ENCODE measurements at places on chromosomes 2 and 18.
A peak's percentile ranks its signal among the peaks of the same experiment; 100 is the strongest.

DNA sequence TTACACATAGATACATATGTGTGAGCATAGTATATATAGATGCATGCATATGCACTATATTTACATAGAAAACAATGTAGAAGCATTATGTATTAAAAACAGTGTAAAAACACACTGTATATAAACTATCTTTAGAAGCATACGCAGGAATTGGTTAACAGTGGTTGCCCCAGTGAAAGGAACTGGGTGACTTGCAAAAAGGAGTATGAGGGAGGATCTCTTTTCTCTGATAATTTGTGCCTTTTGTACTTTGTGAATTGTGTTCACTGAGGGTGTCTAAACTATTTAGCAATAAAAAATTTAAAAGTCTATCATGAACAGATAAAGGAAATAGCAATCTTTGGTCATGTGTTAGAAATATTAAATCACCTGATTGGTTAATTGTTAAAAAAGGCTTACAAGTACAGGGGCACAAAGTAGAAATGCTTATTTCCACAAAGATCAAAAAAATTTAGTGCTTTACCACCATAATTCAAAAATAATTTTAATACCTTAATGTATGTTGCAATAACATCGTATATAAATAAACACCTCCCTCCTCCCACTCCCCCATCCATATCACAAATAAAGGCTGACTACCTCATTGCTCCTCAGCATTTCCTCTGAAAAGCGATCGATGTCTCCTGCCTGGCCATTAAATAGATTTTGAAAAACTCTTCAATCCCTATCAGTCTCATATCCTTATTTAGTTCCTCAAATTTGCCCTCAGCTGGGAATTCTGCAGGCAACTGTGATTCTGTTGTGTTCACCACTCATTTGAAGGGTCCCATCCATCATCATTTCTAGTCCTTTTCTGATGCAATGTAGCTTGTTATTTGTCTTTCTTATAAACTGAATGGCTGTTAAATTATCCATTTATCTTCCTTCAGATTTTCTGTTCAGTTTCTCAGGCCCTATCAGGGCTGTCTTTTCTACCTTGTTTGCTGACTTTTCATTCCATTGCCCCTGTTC is 257.3 kb downstream of the AGPS start:
- H3K36me3 ChIP-seq: no peaks in the 10 kb centered on the region
- DNase-seq: no peak

GRCh38 chr2:162233197-162233596 is 10.0 kb downstream of the FAP start:
- H3K4me1 ChIP-seq: no peaks in the 10 kb centered on the region
- no peak overlapping the region for H3K4me3 ChIP-seq
- peaks cover 2% of the 10 kb centered on the region for H3K27me3 ChIP-seq
- no peak overlapping the region for H3K27ac ChIP-seq

- H3K27ac ChIP-seq: no peak overlapping the region
- no peaks in the 10 kb centered on the region for H3K27me3 ChIP-seq
- H3K4me3 ChIP-seq: no peak overlapping the region
- H3K36me3 ChIP-seq: no peaks in the 10 kb centered on the region
- DNase-seq: no peak
Measured at GRCh38 chr2:168854651-168855050, 35.6 kb downstream of the SPC25 start.

DNA sequence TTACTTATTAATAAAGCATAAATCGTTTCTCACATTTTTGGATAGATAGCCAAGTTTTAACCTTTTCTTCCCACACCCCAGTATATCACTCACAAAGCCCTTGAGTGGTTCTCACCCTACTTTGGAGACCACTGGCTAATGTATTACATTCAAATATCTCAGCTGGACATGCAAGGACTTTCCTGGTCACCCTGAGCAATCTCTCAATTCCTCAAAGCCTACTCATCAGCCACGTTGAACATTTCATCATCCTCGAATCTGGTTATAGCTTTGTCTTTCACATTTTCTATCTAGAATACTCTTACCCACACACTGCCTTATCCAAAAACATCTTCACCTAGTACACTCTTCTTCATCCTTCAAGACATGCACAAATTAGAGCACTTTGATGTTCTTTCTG is 71.1 kb upstream of the MAPRE2 start:
- no peak for DNase-seq
- H3K27ac ChIP-seq: no peak overlapping the region
- no peaks in the 10 kb centered on the region for H3K36me3 ChIP-seq
- H3K27me3 ChIP-seq: peaks cover 19% of the 10 kb centered on the region
- H3K4me3 ChIP-seq: no peak overlapping the region
- peaks cover 3% of the 10 kb centered on the region for H3K4me1 ChIP-seq

DNA sequence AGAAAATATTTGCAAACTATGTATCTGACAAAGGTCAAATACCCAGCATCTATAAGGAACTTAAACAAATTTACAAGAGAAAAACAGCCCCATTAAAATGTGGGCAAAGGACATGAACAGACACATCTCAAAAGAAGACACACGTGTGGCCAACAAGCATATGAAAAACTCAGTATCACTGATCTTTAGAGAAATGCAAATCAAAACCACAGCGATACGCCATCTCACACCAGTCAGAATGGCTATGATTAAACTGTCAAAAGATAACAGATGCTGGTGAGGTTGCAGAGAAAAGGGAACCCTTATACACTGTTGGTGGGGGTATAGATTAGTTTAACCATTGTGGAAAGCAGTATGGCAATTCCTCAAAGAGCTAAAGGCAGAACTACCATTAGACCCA is 64.3 kb upstream of the RBMS1 start:
- H3K4me1 ChIP-seq: no peaks in the 10 kb centered on the region
- no peaks in the 10 kb centered on the region for H3K36me3 ChIP-seq
- DNase-seq: no peak
- H3K27ac ChIP-seq: no peak overlapping the region

DNA sequence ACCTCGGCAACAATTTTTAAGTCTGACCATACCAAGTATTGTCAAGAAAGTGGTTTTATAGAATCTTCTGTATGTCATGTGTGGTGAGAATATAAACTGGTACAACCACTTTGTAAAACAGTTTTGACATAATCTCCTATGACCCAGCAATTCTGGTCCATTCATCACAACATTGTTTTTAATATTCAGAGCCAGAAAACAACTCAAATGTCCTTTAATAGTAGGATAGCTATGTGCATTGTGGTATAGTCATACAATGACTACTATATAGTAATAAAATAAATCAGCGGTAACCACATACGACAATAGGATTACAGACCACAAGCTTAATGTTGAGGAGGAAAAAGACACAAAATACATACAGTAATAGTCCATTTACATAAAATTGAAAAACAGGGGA is 175.2 kb upstream of the SPATS2L start:
- no peak overlapping the region for H3K4me3 ChIP-seq
- peaks cover 5% of the 10 kb centered on the region for H3K27me3 ChIP-seq
- no peaks in the 10 kb centered on the region for H3K36me3 ChIP-seq
- H3K4me1 ChIP-seq: no peaks in the 10 kb centered on the region

- no peak for DNase-seq
- peaks cover 20% of the 10 kb centered on the region for H3K4me1 ChIP-seq
- H3K4me3 ChIP-seq: no peak overlapping the region
- H3K36me3 ChIP-seq: peaks cover 7% of the 10 kb centered on the region
- no peak overlapping the region for H3K27ac ChIP-seq
Measured at GRCh38 chr2:181675254-181675653, 5.1 kb downstream of the NEUROD1 start.

GRCh38 chr2:230811508-230811907 is 53.2 kb upstream of the ITM2C start:
- DNase-seq: no peak
- no peak overlapping the region for H3K4me3 ChIP-seq
- H3K36me3 ChIP-seq: peaks cover 14% of the 10 kb centered on the region
- H3K27me3 ChIP-seq: no peaks in the 10 kb centered on the region
- peaks cover 4% of the 10 kb centered on the region for H3K4me1 ChIP-seq
- H3K27ac ChIP-seq: peak overlapping the region; percentile 71

DNA sequence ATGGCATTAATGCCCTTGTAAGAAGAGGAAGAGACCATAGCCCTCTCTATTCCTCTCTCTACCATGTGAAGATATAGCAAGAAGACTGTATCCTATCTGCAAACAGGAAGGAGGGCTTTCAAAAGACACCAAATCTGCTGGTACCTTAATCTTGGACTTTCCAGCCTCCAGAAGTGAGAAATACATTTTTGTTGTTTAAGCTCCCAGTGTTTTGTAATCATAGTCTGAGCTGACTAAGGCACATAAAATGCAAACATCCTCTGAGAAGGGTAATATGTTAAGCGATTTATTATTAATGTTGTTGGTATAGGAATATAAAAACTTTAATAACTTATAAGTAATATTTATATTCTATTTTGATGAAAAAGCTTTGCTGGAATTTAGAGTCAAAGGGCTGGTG is 559.8 kb downstream of the SUCLG1 start:
- H3K4me1 ChIP-seq: no peaks in the 10 kb centered on the region
- H3K27ac ChIP-seq: no peak overlapping the region
- no peaks in the 10 kb centered on the region for H3K36me3 ChIP-seq

DNA sequence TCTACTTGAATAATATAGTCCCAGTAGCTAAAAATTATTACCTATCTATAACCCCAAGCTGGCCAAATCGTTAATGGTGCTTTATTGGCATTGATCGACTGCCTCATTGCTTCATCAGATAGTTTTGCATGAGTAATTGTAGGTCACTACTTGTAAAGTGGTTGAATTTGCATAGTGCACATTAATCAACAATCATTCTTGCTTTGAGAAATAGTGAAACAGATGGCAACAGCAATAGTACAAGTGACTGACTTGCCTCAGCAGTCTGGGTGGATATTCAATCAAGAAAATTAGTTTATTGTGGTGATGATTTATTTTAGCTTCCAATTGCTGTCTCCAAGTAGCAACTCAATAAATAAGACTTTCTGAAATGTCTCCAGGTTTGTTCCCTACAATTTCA is 117.8 kb upstream of the NRXN1 start:
- H3K36me3 ChIP-seq: no peaks in the 10 kb centered on the region
- H3K4me3 ChIP-seq: no peak overlapping the region
- H3K4me1 ChIP-seq: no peaks in the 10 kb centered on the region
- no peaks in the 10 kb centered on the region for H3K27me3 ChIP-seq
- H3K27ac ChIP-seq: no peak overlapping the region

GRCh38 chr18:80033181-80034067 is 810 bp upstream of the RBFA start:
- H3K27ac ChIP-seq: peak overlapping the region; percentile 92
- H3K36me3 ChIP-seq: peaks cover 16% of the 10 kb centered on the region
- H3K4me3 ChIP-seq: peak overlapping the region; percentile 85
- H3K4me1 ChIP-seq: peaks cover 22% of the 10 kb centered on the region
- no peaks in the 10 kb centered on the region for H3K27me3 ChIP-seq
- DNase-seq: peak; percentile 86

- H3K36me3 ChIP-seq: peaks cover 1% of the 10 kb centered on the region
- no peak overlapping the region for H3K27ac ChIP-seq
- peaks cover 4% of the 10 kb centered on the region for H3K4me1 ChIP-seq
- H3K4me3 ChIP-seq: no peak overlapping the region
- no peak for DNase-seq
Measured at GRCh38 chr2:39858677-39859076, 79.6 kb upstream of the THUMPD2 start.

DNA sequence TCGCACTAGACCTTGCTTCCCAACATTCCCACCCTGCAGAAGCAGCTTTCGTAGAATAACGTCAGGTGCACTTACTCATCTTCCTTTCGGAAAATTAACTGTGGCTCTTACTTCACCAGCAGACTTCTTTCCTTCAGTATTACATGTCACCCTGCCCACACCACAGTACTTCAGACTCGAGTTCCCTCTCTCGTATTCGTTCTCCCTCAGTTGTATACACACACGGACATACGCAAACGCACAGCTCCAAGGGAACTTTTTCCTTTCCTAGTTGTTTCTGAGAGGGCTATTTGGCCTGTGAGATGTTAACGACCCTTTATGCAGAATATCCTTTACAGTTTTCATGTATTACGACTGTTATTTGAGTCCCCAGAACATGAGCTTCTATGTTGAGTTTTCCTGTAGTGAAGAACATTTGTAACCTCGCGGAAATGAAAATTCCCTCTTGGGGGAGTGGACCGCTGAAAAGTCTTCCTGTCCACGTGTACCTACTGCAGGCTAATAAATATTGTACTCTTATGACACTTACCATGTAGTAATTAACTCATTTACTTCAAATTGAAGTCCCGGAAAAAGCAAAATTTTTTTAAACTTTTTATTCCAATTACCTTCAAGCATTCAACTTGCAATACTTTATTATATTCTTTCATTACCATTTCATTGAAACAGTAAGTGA is 908 bp downstream of the ERLEC1 start:
- H3K4me1 ChIP-seq: peaks cover 24% of the 10 kb centered on the region
- H3K4me3 ChIP-seq: peak overlapping the region; percentile 99
- no peaks in the 10 kb centered on the region for H3K27me3 ChIP-seq
- H3K27ac ChIP-seq: peak overlapping the region; percentile 95
- peaks cover 4% of the 10 kb centered on the region for H3K36me3 ChIP-seq
- DNase-seq: no peak

GRCh38 chr18:28126768-28127167 is 50.2 kb downstream of the CDH2 start:
- no peaks in the 10 kb centered on the region for H3K27me3 ChIP-seq
- no peak overlapping the region for H3K4me3 ChIP-seq
- DNase-seq: no peak
- H3K27ac ChIP-seq: no peak overlapping the region
- H3K4me1 ChIP-seq: no peaks in the 10 kb centered on the region
- no peaks in the 10 kb centered on the region for H3K36me3 ChIP-seq

- no peak for DNase-seq
- H3K4me1 ChIP-seq: no peaks in the 10 kb centered on the region
- H3K4me3 ChIP-seq: no peak overlapping the region
- no peak overlapping the region for H3K27ac ChIP-seq
- H3K27me3 ChIP-seq: peaks cover 10% of the 10 kb centered on the region
Measured at GRCh38 chr2:130954873-130955272, 118.2 kb downstream of the ARHGEF4 start.

DNA sequence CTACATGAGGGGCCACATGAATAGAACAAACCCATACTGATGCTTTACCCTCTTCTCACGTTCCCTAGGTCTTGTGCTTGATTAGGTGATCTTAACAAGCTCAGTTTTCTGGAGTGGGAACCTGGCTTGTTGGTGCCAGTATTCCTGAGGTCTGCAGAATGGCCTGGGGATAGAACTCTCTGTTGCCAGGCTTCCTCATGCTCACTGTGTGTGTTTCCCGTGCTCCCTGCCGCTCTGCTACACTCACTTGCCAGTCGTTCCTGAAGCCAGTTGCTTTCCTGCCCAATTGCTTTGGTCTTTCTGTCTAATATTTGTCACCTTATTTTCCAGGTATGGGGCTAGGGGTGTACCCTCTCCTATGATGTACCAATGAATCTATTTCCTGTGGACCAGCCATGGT is 2111.5 kb upstream of the PIK3C3 start:
- H3K27me3 ChIP-seq: no peaks in the 10 kb centered on the region
- no peak overlapping the region for H3K27ac ChIP-seq
- no peak for DNase-seq
- no peaks in the 10 kb centered on the region for H3K36me3 ChIP-seq

DNA sequence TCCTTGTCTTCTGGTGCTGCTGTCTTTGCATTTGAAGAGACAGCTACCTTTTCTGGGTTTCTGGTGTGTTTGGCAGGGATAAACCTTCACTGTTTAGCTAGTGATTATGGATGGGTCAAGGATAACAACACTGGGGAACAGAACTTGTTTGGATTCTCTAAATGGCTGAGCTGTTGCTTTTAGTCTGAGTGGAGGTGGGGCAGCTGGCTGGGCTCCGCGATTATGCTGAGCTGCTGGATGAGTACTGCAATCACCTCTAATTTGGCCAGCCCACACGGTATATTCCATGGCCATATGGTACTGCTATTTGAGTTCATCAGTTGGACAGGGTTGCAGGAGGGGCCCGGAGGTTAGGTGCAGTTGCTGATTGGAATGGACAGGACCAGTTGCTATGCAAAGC is 361.6 kb upstream of the TFPI start:
- H3K27ac ChIP-seq: no peak overlapping the region
- DNase-seq: no peak
- no peaks in the 10 kb centered on the region for H3K36me3 ChIP-seq

Measured in memory B cell (primary cell).